ENCODE measurements at places on chromosomes 3 and 15. TPM values are rescaled to one million over a fixed set of nuclear protein-coding genes. Genes with fewer than 3 reads are reported as not detected.

CTXND1 gene
- total RNA-seq, result not detected

GOLGA6L2 gene
- not detected for total RNA-seq

NR2F2 gene
- total RNA-seq, result 150 TPM

GRCh38 chr3:87090631-87091030 lies 99.7 kb upstream of the VGLL3 start:
- DNase-seq, result no peak

GRCh38 chr15:23035964-23036566 lies 3.3 kb downstream of the TUBGCP5 start:
- DNase-seq, result peak; percentile 48

DNA sequence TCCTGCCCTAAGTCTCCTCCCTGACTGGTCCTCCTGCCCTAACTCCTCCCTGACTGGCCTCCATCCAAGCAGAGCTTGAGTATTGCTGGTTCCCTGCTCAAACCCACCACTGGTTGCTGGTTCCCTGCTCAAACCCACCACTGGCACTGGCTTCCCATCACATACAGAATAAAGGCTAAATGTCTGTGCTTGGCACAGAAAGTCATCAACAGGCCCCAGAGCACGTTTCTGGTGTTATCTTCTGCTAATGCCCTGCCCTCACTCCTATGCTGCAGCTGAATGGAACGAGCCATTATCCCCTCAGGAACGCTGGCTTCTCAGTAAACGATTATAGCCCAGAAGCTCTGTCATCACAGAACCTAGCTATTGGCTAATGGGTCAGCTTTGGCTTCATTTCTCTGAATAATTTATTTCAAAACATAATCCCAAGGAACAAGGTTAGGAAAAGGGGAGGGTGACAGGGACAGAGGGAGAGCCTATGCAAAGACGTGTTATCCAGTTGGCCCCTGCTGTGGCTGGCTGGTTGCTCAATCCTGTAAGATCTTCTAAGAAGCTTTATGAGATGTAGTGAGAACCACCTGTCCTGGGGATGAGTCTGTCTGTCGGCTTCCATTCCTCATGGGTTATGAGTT lies 6.3 kb upstream of the MUC20 start:
- DNase-seq, result no peak

DNA sequence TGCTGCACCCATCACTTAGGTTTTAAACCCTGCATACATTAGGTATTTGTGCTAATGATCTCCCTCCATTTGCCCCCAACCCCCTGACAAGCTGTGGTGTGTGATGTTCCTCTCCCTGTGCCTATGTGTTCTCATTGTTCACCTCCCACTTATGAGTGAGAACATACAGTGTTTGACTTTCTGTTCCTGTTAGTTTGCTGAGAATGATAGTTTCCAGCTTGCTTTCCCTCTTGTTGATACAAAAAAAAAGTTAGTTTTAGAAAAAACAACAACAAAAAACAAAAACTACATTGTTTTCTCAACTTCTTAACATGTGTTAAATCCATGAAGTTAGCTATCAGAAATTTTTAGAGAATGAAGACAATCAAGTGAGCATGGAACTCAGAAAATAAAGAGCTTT lies 953.0 kb downstream of the VGLL3 start:
- no peak for DNase-seq

DNA sequence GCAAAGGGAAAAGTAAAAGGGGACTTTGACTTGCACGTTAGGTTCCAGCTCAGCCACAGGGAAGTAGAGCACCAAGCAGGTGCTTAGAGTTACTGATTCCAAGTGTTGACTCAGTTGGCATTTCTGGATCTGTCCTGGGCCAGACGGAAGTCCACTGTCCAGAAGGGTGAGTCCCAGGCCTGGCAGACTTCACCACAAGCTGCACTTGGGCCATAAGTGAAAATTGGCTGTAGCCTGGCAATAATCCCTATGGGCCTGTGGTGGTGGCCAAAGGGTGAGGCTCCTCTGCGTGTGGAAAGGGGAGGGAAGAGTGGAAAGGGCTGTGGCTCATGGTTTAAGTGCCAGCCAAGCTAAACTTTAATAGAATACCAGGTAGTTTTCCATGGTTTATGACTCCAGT lies 121.5 kb downstream of the DTWD1 start:
- no peak for DNase-seq

DNA sequence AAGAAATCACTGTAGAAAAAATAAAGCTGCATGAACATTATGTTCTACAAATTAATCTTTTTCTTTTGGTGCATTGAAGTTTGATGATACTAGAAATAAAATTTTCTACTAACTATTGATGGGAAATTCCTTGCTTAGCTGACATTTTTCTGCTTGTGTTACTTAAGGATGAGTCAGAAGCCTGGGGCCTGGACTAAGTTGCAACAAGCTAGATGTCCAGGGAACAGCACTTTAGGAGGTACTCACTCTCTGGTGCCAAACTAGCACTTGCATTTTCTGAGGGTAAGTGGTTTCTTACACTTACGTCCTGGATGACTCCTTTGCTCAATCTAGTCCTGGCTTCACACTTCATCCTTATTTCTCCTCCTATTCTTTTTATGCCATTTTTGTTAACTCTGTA lies 945.1 kb downstream of the IGSF11 start:
- no peak for DNase-seq
